ENCODE measurements at places on chromosomes 13 and 19. TPM values are rescaled to one million over a fixed set of nuclear protein-coding genes. Genes with fewer than 3 reads are reported as not detected.

Gene SLC25A42
- 2.8 TPM for total RNA-seq

Gene CRB3
- 23.8 TPM for total RNA-seq

Gene TTYH1
- total RNA-seq: not detected

Gene ITGBL1
- 2.8 TPM for total RNA-seq

Gene EVI5L
- total RNA-seq: 18.0 TPM

Gene ICAM4
- 0.08 TPM for total RNA-seq

Gene COG3
- total RNA-seq: 38.1 TPM

Gene YJEFN3
- total RNA-seq: 1.3 TPM

Gene RFPL4A
- total RNA-seq: not detected

Gene PEAK3
- total RNA-seq: not detected

Gene PEG3
- 0.65 TPM for total RNA-seq

Gene SIGLEC9
- total RNA-seq: not detected

Gene ZNF57
- total RNA-seq: 6.9 TPM

Gene VMAC
- 5.4 TPM for total RNA-seq

Gene PSG1
- total RNA-seq: not detected

Gene APOC1
- 3.8 TPM for total RNA-seq

Gene HSPB6
- 0.15 TPM for total RNA-seq

Gene EID2B
- total RNA-seq: 1.8 TPM

Measured in hair follicular keratinocyte (primary cell).